Daoy (cell line): ENCODE measurements at places on chromosomes 2 and 18. TPM values are rescaled to one million over a fixed set of nuclear protein-coding genes. Genes with fewer than 3 reads are reported as not detected.

Gene SLC14A1
- 1.9 and 7.5 TPM in 2 replicates for total RNA-seq

DNA sequence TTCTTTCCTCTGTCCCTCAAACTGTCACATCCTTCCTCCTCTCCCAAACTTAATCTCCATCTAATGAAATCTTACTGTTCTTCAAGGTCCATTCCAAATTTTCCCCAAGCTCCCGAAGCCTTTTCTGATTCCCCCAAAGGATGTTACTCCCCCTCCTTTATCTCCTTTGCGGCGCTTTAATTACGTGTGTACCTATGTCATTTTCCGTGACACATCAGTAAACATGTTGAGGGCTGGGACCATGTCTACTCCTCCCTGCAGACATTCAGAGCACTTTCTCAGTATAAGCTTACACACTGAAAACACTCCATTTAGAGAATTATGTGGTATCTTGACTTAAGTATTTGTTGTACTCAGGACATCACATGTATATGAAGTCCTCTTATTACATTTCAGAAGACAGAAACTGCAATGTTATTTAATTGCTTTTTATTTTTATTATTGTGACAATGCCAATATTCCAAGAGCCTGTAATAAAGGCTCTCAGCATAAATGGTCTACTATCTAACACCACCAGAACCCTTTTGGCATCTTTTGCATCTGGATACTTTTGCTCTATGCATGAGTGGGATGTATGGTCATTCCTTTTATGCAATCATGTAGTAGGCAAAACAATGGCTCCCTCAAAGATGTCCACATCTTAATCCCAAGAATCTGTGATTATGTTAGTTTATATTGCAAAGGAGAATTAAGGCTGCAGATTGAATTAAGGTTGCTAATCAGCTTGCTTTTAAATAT, 1.8 kb downstream of the NMI start:
- no peak for DNase-seq

GRCh38 chr18:10247742-10248082, 206.7 kb upstream of the APCDD1 start:
- no peak for DNase-seq

- DNase-seq, result no peak
Observed at GRCh38 chr2:2098458-2099167, 232.5 kb downstream of the MYT1L start.

DNA sequence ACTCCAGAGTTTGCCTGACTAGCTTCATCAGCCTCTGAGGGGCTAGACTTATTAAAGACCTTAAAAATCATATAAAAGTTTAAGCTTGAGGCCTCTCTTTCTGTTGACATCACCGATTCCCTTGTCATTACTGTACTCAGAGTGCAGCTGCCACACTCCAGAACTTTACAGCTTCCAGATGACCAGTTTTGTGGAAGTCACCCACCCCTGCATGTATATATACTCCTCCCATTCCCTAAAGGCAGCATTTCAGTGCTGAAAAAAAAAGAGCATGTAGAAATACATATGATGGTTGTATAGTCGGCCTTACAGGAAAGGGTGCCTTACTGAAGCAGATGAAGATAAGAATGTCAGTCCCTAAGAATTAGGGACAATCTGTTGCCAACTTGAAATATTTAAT, 117.3 kb downstream of the FEZ2 start:
- no peak for DNase-seq

Gene SPC25
- 59.7 and 148 TPM in 2 replicates for total RNA-seq

DNA sequence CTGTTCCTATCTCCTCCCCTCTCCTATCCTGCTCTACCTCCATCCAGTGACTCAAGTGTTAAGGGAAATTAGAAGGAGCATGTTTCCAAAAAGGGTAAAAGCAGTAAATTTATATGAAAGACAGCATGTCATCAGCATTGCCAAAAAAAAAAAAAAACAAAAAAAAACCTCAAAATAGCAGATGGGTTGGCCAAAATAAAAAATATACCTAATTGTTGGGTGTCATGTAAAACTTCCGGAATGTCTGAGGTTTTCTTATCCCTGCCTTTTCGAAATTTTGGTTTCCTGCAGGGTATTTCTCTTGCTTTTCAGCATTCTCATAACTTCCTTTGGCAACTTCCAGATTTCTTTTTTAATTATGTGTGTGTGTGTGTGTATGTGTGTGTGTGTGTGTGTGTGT, 241.6 kb upstream of the FN1 start:
- DNase-seq, result no peak

DNA sequence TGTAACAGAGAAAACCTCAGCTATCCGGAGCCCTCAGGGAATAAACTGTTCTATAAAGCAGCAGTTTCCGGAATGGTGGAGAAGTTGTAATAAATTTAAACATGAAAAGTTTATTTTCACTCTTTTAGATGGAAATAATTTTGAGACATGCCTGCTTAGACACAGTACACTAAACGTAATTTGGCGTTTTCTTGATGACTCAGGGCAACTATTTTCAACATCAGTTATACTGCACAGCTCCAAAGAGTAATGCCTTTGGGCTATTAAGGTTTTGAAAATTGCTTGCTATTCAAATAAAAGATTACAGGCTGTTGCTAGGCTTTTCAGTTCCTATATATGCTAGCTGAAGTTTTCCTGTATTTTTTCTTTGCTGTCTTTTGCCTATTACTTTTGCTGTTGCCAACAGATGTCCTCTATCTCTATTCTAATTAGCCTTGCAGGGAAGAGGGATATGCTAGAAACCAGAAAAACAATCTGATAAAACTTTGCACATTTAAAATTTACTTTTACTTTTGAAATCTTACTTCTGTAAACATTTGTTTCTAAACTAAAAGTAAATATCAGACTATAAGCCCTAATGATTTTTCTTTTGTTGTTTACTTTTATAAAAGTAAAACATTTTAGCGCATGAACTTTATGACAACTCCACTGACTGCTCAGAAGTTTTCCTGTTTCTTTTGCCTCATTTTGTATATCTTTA, 113.4 kb upstream of the WDSUB1 start:
- no peak for DNase-seq

DNA sequence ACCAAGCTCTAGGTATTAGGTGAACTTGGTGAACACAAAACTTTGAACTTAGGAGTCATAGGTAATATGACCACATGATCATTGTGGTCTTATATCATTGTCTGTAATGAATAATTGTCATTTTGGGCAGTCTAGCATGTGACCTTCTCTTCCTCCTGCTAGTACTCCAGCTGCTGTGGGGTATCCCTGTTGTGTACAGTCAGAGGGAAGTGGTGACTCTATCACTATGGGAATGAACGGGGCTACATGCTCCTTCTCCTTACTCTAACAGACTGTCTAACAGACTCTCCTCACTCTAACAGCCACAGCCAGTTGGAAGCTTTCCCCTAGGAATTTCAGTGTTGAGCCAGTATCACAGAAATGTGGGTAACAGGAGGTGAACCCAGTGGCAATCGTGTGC, 68.2 kb upstream of the NEDD4L start:
- no peak for DNase-seq

Gene IL1F10
- not detected in 2 replicates for total RNA-seq
